ENCODE measurements at places on chromosomes 5 and 9.

DNA sequence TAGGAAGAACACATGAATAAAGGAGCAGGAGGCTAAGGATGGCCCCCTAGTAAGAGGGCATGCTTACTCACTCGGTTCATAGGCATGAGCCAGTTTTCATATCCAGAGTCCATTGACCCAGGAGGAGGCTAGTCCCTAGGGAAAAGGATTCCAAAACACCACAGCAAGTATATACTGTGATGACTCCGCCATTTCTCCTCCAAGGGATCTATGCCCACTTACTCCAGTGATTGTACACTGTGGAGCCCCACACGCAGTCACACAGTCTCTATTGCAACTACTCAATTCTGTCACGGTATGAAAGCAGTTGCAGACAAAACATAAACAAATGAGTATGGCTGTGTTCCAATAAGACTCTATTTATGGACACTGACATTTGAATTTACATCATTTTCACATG lies 117.7 kb upstream of the ALDH1B1 start:
- DNase-seq, result no peak

GRCh38 chr5:103908336-103909080 lies 345.9 kb upstream of the NUDT12 start:
- DNase-seq, result no peak

DNA sequence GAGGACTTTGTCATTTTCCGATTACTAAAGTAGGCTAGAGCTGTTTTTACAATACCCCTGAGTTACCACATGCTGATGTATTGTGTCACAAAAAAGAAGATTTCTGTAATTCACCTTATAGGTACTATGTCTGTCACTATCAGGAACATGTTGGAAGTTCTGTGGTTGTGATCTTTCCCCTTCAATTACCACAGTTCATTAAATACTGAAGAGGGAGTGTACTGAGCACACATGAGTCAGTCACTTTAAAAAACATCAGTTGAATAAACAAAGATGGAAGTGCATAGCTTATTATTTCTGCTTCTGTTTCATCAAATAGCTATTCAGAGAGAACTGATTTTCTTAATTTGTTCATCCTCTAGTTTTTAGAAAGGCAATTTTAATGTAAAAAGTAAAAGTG lies 31.7 kb downstream of the AP3S1 start:
- no peak for DNase-seq

DNA sequence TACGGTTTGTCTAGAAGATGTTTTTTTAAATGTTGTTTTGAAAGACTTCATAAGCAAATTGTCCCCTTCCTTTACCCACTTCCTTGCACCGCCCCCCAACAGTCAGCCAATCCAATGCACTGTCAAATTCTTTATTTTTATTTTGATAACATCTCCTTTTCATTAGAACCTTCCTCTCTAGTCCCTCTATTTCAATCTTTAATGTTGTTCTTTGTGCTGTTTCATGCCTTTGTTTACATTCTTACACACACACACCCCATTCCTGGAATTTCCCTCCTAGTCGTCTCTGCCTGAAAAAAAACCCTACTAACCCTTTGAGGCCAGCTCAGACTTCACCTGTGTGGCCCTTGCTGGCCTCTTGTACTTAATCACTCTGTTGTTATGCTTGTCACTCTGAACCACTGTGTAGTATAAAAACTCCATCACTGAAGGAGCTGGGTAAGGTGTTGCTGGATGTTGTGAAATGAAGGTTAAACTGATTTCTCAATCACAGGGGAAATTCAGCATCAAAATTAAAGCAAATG lies 133.4 kb downstream of the UGCG start:
- peak; percentile 30 for DNase-seq

GRCh38 chr9:133888809-133889491 lies 103.2 kb downstream of the VAV2 start:
- DNase-seq, result no peak

GRCh38 chr5:82885627-82886389 lies 191.4 kb downstream of the TMEM167A start:
- DNase-seq, result no peak

DNA sequence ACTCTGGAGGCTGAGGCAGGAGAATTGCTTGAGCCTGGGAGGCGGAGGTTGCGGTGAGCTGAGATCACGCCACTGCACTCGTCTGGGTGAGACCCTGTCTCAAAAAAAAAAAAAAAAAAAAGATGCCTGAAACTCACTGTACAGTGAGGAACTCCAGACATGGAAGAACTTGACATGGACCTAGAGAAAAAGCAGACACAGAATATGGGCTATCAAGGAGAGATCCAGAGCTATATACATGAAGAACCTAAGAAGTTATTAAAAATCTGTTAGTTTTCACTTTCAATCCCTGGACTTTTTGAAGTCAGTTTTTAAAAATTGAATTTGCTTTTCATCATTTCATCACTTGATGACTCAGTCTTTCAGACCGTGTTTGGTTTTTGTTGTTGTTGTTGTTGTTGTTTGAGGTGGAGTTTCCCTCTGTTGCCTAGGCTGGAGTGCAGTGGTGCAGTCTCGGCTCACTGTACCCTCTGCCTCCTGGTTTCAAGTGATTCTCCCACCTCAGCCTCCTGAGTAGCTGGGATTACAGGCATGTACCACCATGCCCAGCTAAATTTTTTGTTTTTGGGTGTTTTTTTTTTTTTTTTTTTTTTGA lies 20.3 kb downstream of the PAIP2 start:
- peak; percentile 15 for DNase-seq

DNA sequence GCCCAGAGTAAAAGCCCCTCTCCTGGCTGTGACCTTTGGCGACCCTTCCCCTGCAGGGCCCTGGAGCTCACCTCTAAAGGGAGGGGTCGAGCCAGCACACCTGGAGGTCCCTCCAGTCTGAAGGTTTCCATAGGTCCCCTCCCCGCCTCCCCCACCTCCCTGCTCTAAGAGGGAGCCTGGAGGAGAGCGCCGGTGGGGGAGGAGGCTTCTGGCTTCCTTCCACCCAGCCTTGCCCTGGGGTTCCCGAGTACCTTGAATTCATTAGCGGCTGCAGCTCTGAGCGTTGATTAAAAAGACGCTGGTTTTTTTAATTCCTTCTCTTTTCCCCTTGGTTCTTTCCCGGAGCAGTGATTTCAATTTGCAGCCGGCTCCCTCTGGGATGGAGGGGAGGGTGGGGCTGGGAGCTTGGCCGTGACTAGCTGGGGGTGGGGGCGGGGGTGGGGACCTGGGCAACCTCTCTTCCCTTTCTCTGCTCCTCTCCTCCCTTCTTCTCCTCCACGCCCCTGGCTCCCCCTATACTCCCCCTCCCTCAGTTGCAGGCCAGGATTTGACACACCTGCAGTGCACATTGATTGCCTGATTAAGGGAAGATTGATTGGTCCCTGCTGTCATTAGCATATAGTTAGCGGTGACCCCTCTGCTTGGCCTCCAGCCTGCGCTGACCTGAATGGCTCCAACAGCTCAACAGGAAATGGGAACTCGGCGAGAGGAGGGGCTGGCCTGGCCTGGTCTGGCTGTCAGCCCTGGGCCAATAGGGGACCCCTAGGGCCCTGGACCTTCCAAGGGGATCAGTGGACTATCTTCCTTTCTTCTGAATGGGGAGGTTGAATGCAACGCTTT lies 67.5 kb upstream of the RAPGEF1 start:
- no peak for DNase-seq

- DNase-seq, result no peak
Observed at GRCh38 chr9:8769153-8769552, 969.6 kb upstream of the DMAC1 start.

- DNase-seq, result no peak
Observed at GRCh38 chr9:2493109-2493508, 128.5 kb upstream of the VLDLR start.

DNA sequence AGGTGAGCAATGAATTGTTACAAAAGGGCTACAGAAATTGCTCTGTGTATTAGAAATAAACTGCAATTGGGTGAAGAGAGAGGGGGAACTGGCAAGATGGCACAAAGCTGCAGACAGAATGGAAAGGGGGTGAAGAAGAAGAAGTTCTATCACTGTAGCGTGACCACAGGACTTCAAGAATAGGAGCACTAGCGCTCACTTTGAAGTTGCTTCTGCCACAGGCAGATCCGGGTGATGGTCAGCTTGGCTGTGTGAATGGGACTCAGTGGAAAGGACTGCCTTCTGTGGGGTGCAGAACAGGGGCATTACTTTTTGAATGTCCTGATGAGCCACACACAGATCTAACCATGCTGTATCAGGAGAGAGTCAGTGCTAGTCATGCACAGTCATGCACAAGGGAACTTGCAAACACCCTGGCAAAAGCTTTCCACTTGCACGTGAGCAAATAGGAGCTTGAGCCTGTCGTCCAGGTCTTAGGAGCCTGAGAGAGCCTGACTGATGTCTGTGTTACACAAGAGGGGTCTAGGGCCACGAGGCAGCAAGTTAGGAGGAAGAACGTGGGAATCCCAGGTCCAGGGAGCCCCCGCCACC lies 16.3 kb downstream of the IL5 start:
- DNase-seq, result no peak

DNA sequence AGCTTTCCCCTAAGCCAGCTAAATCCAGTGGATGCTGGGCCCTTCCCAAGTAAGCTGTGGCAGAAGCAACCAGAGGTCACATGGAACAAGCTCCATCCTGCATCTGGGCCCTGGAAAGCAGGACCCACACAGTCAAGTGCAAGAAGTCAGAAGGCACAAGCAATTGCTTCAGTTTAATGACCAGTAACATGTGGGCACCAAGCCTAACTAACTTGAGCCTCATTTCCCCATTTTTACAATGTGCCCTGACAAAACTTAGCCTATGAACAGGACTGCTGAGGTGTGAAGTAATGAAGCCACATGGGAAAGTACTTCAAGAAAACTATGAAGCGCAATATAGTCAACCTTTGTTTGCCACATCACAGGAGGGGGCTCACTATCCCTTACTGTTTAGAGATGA lies 90.5 kb downstream of the TLE1 start:
- no peak for DNase-seq

DNA sequence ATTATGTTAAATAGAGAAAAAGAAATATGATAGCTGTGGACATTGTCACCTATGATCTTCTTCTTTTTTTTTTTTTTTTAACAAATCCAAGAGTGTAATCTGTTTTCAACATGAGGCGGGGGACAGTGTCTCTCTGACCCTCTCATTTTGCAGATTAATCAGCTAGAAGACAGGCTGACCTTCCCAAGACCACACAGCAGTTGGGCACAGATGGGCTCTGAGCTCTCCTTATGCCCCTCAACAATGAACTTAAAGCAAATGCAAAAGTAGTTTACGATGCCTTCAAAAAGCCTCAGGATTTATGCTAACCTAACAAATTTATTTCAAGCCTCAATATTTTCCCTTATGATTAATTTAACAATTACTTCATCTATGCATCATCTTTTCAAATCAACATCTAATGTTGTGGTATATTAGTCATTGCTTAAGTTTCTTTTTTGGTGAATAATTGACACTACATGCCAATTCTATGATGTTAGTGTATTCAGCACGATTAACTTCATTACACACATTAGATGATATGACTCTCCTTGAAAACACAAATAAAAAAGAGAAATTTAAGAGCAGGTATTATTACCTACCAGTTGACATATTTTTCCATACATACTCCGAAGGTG lies 7.4 kb downstream of the NFIL3 start:
- peak; percentile 41 for DNase-seq

- DNase-seq, result no peak
Observed at GRCh38 chr9:72102520-72102919, 42.1 kb upstream of the C9orf57 start.

- DNase-seq, result no peak
Observed at GRCh38 chr9:3908731-3909130, 382.9 kb upstream of the RFX3 start.

- DNase-seq, result no peak
Observed at GRCh38 chr5:1520791-1521453, 2.8 kb downstream of the LPCAT1 start.

DNA sequence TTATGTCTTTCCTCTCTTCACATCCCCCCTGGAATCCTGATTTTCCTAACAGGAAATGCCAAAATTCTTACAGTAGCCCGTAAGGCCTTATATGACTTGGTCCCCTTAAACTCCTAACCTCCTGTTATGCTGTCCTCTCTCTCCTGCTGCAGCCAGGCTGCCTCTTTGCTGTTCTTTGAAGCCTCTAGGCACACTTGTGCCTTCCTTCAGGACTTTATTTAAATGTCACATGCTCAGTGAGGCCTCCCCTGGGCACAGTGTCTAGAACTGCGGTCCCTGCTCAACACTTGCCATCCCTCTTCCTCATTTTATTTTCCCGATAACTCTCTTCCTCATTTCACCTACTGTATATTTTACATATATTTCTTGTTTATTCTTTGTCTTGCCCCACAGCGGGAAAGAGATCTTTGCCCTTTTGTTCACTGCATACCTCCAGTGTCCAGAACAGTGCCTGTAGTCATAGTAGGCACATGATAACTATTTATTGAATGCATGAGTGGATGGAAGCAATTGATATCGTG lies 5.5 kb upstream of the SHB start:
- DNase-seq, result no peak

- DNase-seq, result no peak
Observed at GRCh38 chr9:120934281-120934680, 7.7 kb upstream of the TRAF1 start.

GRCh38 chr9:27622693-27623340 lies 49.5 kb upstream of the C9orf72 start:
- DNase-seq, result no peak

GRCh38 chr5:40258222-40258621 lies 421.5 kb upstream of the PTGER4 start:
- DNase-seq, result peak; percentile 75

- DNase-seq, result no peak
Observed at GRCh38 chr9:14277244-14277643, 36.7 kb downstream of the NFIB start.

DNA sequence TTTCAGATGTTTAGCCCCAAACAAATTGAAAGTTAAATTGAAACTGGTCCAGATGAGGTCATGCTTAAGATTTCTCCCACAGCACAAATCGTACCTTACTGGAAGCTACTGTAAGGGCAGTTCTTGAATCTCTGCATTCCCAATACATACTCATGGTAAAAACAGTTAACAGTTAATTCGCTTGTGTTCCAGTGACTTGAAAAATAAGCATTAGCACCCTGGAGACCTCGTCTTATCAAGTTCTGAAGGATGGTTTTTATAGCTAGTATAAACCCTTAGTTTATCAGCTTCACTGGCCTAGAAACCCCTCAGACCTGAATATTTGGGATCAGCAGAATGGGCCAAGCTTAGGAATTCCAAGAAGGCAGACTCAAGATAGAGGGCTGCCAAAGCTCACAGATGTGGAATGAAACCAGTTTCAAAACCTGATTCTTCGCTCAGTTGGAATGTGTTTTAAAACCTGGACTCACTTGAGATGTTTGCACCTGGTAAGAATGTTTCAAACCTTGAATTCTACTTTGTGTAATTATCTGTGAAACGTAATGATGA lies 103.6 kb downstream of the C9orf152 start:
- DNase-seq, result no peak

- no peak for DNase-seq
Observed at GRCh38 chr5:59783264-59783663, 110.3 kb downstream of the PDE4D start.

GRCh38 chr5:5165541-5166002 lies 25.4 kb downstream of the ADAMTS16 start:
- no peak for DNase-seq

- peak; percentile 94 for DNase-seq
Observed at GRCh38 chr5:7868773-7869473, at the start of the genes FASTKD3 and MTRR. Gene FASTKD3, minus strand, starts transcription at chr5:7869031. Its CDS starts 948 bp downstream, at chr5:7868083. Gene MTRR, plus strand, starts transcription at chr5:7869148. Its CDS starts 1,647 bp downstream, at chr5:7870795.

Measured in activated CD4-positive, alpha-beta T cell treated with anti-CD3 and anti-CD28 coated beads, Interleukin-2, amount 50 U/mL, for 16 hours (primary cell).